T-helper 1 cell (primary cell): ENCODE measurements at places on chromosomes 3 and 15.

GRCh38 chr15:34609102-34610057 is 25.9 kb upstream of the GOLGA8B start:
- no peak for DNase-seq

- DNase-seq, result no peak
Observed at GRCh38 chr15:81235276-81236123, 38.8 kb downstream of the IL16 start.

DNA sequence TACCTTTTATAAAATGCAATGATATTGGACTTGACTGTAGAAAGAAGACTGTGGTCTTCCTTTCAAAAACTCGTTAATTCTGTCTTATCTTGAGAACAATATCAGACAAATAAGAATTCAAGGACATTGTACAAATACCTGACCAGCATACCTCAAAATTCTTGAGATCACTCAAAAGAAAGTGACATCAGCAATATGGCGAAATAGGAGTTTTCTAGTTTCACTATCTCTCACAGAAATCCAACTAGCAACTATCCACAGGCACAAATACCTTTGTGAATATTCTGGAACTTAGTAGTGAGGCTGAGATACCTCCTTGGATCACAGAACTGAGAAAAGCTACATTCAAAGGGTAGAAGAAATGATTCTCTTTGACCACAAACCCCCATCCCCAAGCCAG is 419.7 kb downstream of the ZNF385D start:
- no peak for DNase-seq

GRCh38 chr3:107432013-107432515 is 54.8 kb downstream of the CCDC54 start:
- DNase-seq, result no peak

DNA sequence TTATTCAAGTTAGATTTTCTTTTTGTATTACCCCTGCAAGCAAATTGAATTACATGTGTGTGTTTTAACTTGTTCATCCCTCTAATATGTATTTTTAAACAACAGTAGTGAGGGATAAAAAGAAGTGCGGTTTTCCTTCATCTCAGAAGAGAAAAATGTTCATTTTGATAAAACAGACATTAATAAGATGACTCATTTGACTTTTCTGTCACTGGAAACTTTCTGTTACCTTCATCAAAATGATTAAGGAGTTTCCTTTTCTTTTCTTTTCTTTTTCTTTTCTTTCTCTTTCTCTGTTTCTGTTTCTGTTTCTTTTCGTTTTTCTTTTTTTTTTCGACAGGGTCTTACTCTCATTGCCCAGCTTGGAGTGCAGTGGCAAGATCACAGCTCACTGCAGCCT is 53.0 kb downstream of the ECT2 start:
- DNase-seq, result no peak

DNA sequence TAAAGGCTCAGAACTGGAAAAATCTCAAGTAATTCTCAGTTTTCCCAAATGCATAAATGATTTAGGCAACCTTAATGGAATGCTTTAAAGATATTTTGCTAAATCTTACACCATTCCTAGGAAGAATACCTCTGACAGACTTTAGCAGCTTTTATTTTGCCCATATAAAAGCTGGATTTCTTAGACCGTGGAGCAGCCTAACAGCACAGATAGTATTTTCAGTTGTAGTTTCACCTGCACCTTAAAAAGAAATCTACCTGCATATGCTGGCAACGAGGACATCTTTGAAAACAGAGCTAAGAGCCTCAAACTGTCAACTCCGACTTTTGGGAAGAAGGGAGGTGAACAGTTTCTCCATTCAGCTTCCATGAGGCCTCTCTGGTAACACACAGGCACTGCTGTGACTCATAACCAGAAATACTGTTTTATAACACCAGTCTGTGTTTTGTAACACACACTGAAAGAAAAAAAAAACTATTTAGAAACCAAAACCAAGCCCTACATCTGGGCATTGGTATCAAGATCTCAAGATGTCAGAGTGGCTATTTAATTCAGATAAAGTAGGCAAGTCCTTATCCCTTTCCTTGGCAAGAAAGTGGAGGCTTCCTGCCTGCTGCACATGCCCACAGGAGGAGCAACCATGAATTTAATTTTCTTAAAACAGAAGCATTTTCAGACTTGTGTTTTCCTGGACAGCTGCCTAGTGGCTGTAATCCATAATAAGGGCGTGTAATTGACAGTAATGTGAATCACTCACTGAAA is 181.5 kb upstream of the ICE2 start:
- no peak for DNase-seq

GRCh38 chr3:33419948-33420347 is 20.3 kb downstream of the UBP1 start:
- DNase-seq, result no peak
